ENCODE measurements at places on chromosomes 1 and 21.
A peak's percentile ranks its signal among the peaks of the same experiment; 100 is the strongest.

DNA sequence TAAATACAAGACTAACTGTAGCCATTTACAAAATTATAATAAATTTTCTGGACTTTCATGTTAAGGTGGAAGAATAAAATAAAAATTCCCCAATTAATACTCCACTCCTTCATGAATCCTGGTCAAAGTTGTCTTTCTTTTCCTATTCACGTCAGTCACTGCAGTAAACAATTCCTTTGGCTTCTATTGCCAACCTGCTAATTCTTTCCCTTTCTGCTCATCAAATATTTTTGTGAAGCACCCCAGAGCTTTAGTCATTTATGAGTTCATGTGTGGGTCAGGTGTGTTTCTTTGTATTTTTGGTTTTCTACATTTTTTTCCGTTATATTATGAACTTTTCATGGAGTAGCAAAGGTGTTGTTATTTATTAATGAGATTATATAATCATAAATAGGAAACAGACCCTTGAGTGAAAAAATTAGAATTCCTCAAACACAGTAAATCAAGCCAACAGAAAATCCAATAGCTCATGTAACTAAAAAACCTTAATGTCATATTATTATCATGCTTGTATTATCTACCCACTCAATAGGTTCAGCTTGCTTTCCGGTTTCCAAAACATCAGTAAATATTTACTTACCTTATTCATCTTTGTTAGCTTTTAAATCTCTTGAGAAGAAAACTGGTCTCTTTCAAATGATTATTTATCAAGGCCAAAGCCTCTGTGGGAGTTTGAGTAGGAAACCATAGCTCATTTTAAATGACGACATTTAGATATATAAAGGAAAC is 29.6 kb upstream of the PLA2G4A start:
- no peak for DNase-seq

DNA sequence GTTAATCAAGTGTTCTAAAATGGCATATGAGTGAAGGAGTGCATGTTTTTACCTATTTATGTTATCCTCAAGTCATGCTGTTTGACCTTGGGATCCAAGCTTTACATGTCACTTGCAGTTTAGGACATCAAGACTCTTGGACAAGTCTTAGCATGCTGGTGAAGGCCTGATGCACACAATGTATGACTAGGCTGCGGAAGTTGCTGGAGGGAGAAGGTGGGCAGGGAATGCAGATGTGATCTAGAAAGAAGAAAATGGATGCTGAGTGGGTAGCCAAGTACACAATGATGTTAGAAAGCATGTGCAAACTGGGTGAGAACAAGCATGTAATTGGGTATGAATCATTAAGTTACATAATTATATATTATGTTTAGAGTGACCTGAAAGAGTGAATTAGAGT is 301.8 kb downstream of the BRINP2 start:
- no peak for DNase-seq

DNA sequence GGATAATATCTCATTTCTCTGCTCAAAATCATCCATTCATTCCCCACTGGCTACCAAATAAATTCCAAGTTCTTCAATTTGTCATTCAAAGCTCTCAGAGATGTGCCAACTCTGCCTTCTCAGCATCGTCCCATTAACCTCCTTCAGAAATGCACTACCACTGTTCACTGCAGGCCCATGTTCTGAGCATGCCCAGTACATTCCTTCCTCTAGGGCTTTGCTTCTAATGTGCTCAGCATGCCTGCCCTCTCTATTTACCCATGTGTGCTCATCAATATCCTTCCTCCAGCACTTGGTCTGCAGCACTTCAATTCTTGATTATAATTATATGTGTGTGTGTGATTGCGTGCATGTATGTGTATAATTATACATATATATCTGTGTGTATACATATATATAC is 36.1 kb upstream of the RGS8 start:
- DNase-seq, result no peak

GRCh38 chr1:9037476-9038337 is 11.5 kb upstream of the SLC2A7 start:
- no peak for DNase-seq

DNA sequence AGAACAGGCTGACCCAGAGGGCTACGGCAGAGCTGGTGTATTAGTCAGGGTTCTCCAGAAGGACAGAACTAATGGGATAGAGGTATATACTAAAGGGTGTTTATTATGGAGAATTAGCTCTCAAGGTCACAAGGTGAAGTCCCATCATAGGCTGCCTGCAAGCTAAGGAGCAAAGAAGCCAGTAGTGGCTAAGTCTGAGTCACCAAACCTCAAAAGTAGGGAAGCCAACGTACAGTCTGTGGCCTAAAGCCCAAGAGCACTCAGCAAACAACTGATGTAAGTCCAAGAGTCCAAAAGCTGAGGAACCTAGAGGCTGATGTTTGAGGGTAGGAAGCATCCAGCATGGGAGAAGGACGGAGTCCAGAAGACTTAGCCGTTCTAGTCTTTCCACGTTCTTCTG is 179.2 kb downstream of the BACH1 start:
- no peak for DNase-seq

GRCh38 chr1:221100611-221101010 is 221.4 kb downstream of the HLX start:
- DNase-seq, result peak; percentile 47

GRCh38 chr1:202049129-202049528 is 38.7 kb downstream of the ELF3 start:
- no peak for DNase-seq

GRCh38 chr1:56564615-56565014 is 14.7 kb downstream of the PLPP3 start:
- DNase-seq, result no peak

- no peak for DNase-seq
Observed at GRCh38 chr1:51924455-51924854, 45.9 kb upstream of the NRDC start.

GRCh38 chr1:182714546-182714945 is 30.2 kb upstream of the RGS8 start:
- DNase-seq, result peak; percentile 25

DNA sequence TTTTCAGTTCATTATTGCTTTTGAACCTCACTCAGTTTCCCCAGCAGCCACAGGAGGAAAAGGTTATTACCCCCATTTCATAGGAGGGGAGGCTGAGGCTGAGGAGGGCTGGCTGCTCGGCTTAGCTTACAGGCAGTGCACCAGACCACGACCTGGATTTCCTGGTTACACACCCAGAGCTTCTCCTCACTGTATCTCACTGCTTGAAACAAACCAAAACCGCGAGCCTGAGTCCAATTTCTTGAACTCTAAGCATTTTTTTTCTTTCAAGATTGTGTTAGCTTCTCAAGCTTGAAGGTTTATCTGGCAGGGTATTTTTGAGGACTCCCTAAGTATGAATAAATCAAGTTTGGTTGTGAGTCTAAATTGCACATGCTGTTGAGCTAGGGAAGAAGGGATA is 188.9 kb upstream of the EDN2 start:
- DNase-seq, result no peak

DNA sequence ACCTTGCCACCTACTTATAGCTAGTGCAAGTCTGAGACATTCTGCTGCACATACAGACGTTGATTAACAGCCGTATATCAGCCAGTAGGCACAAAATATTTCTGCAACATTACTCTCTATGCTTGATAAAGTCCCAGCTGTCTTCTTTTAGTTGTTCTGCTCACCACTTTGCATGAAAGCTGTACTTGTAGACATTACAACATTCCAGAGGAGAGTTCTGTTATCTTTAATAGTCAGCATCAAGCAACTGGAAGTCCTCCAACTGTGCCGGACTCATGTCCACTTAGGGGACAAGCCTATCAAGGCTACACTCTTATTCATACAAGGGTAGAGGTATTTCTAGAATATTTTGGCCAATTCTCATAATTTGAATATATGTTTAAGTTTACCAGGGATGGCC is 50.0 kb downstream of the CACHD1 start:
- DNase-seq, result no peak

- no peak for DNase-seq
Observed at GRCh38 chr1:41714638-41715389, 203.9 kb downstream of the HIVEP3 start.

- no peak for DNase-seq
Observed at GRCh38 chr1:150987924-150988323, 5.8 kb downstream of the ANXA9 start.

- no peak for DNase-seq
Observed at GRCh38 chr1:227885135-227885647, 62.5 kb downstream of the WNT9A start.
